Small intestine (tissue), 16 donors: ENCODE measurements at places on chromosomes 3 and 15. TPM values are rescaled to one million over a fixed set of nuclear protein-coding genes. Genes with fewer than 3 reads are reported as not detected.

The P2RY14 gene
- 5.5 TPM for polyA plus RNA-seq

The AHSG gene
- polyA plus RNA-seq: not detected

GRCh38 chr3:197258168-197258755 lies 40.1 kb downstream of the DLG1 start:
- H3K27me3 ChIP-seq: no peaks in the 10 kb centered on the region
- no peaks in the 10 kb centered on the region for H3K4me1 ChIP-seq
- no peak for DNase-seq
- no peak overlapping the region for H3K4me3 ChIP-seq
- no peak overlapping the region for H3K27ac ChIP-seq

DNA sequence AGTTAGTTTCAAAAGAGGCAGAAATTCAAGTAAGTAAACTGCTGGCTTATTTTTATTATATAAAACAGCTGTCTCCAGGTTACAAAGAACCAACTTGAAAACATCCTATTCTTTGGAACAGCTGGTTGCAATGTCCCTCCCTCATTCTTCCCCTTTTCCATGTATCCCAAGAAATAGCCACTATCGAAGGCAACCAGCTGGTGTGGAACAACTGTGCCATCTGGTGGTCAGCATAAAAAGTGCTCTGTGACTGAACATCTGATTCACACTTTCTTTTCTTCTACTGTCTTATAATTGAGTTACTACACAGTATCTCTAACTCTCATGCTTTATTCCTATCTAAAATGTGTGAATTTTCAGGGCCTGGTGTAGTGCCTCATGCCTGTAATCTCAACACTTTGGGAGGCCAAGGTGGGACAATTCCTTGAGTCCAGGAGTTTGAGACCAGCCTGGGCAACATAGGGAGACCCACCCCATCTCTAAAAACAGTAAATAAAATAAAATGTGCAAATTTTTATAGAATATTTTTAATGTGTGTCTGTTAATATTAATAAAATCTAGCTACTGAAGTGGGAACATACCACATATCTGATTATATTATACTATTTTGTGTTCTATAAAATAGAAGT lies 9.6 kb downstream of the OSBPL11 start:
- H3K27ac ChIP-seq: no peak overlapping the region
- H3K4me3 ChIP-seq: no peak overlapping the region
- no peaks in the 10 kb centered on the region for H3K27me3 ChIP-seq
- H3K4me1 ChIP-seq: no peaks in the 10 kb centered on the region
- peaks cover 2% of the 10 kb centered on the region for H3K36me3 ChIP-seq
